ENCODE measurements at places on chromosomes 4 and X.

GRCh38 chrX:118507766-118508165, 12.2 kb downstream of the DOCK11 start:
- no peak for DNase-seq

- no peak for DNase-seq
These were observed 24.5 kb upstream of the TSR2 start for GRCh38 chrX:54415534-54416350.

DNA sequence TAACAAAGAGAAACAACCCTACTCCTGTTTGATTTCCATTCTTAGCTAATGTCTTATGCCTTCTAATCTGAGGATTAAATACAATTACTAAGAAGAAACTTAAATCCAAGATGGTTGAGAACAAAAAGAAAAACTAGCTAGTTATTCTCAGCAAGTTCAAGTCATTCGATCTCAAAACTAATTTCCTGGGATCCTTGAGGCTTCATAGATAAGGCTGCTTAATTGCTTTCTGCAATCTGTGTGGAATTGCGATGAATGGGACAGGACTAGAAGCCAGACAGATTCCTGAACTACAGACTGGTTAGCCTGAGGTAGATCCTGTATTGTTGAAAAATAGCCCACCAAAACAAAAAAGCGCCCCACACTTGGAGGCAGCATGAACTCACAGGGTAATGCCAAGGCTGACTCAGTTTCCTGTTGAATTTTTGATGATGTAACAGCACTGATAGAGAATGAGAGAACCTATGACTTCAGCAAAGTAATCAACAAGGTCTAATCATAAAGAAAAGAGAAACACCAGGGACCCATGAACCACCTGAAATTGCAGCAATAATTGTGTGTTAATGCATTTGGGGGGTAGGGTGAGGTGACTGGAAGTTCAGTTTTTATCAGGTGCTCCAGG, 33.9 kb downstream of the KLHL15 start:
- DNase-seq = no peak

DNA sequence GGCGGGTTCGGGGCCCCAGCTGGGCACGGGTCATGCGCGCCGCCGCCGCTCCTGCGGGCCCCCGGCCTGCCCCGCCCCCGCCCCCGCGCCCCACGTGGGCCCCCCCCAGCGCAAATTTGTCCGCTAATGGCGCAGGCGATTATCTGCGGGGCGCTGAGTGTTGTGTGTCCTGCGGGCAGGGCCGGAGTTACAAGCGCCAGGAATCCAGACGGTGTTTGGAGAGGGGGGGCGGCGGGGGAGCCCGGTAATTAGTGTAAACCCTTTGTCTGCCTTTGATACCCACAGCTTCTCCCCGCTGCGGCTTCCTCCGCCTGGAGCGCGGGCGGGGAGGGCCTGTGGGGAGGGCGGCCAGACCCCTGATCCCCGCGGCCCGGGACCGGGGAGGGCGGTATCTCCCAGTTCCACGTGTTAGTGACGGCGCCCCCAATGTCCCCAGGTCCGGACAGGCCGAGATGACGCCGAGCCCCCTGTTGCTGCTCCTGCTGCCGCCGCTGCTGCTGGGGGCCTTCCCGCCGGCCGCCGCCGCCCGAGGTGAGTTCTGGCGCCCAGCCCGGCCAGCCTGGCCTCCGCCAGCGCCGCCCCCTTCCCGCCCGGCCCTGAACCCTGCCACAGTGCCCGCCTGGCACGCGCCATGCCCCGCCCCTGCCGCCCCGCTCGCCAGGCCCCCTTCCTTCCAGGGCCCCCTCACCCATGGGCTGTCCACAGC, 761 bp downstream of the FGFRL1 start:
- DNase-seq = no peak

GRCh38 chrX:70313503-70313902, 23.6 kb downstream of the KIF4A start:
- DNase-seq = no peak

- no peak for DNase-seq
These were observed at the start of gene CDX4 for GRCh38 chrX:73446831-73447230. CDX4 (plus strand) TSS chrX:73447053; CDS start chrX:73447254, 201 bp downstream.

DNA sequence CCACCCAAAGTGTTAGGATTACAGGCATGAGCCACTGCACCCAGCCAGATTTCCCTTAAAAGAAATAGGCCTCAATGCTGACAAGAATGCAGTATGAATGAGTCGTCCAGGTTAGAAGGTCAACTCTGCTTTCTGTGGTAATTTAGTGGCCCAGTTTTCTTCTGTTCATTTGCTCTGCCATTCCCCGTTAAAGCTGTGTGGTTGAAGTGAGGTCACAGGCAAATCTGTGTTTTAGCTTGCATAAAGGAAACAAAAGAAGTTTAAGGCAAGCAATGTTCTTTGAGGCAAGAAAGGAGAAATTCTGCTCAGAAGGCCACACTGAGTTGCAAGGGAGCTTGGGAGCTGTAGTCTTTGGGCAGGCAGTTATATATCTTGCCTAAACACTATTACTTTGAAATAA, 176.8 kb downstream of the LARP7 start:
- no peak for DNase-seq

DNA sequence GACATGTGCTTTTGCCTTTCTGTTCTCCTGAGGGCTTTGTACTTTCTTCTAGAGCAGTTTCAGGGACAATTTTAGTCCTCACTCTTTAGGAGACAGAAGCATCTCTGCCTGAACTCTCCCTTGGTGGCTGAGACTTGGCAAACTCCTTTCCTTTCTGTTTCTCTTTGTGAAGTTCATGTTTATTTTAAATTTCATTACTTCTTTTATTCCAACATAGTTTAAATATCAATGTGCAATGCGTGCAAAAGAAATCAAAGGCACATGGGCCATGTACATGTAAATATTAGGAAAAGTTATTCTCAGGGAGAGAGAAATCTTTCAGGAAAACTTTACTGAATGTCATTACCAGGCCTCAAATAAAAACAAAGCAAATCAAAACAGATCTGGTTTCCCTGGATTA, 177.6 kb downstream of the RNF150 start:
- DNase-seq = no peak

DNA sequence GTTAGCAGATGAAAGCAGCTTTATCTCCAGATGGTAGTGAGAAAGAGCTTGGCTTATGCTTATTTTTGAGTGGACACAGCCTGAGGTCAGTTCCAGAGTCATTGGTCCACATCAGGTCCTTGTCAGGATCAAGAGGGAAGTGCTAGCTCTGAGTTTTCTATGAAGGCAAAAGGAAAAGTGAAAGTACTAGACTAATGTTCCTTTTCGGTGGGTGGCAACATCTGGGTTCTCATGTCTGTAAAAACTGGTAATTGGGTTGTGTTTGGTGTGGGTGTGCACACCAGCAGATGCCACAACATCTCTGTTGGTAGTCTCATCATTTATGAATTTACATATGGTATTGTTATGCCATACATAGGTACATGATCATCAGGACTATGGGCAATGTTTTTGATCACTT, 210.5 kb downstream of the PWWP3B start:
- no peak for DNase-seq

Measured in NCI-H1694 treated with DMSO at 0.1 percent for 48 hours (cell line).